ENCODE measurements at places on chromosomes 12 and 14.

GRCh38 chr12:107450541-107450940, 235.1 kb upstream of the PWP1 start:
- DNase-seq = peak; percentile 73

DNA sequence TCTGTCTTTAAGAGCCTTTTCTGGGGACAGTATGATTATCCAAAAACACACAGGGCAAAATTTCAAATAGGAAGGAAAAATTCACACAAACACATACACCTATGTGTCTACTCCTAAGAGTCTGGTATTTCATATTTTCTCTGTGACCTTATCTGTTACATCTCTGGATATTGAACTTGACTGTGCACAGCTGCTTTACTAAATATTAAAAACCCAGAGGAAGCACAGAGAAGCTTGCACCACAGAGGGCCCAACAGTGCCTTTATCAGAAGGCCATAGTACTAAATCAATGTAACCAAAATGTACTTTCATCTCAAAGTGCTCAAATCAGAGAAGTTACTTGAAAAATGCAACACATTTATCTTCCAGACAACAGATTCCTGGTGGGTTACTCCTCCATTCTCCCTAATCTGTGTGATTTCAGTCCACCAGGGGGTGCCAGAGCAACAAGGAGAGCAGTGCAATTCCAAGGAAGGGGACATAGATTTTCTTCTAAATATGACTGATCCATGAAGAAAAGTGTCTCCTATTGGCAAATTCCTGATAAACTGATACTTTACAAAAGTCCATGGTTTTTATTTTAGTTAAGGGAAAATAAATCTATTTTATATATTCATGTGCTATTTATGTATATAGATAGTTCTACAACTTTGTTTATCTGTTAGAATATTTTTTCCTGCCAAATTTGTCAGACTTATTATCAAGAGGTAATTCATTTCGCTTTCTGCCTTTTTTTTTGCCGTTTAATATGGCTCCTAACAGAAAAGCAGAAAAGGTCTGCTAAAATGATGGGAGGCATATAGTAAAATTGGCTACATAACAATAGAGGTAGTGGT, 617.6 kb downstream of the LRFN5 start:
- peak; percentile 26 for DNase-seq

DNA sequence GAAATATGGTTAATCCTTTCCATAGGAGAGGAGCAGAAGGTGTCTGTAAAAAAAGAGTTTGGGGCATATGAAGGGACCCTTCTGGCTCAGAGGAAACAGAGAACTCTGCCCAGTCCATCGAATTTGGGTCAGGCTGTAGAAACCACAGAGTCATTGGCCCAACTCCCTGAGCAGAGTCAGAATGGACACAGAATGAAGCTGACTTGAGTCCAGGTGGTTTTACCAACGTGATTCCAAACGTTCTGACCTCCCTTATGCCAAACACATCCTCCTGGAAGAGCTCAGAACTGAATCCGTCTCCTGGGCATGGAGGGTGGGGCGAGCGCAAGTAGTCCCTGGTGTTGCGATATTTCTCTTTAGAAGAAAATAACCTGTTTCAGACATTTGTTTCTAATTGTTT, 138.8 kb downstream of the DAD1 start:
- no peak for DNase-seq

GRCh38 chr12:11741434-11742092, 92.1 kb downstream of the ETV6 start:
- DNase-seq = no peak

DNA sequence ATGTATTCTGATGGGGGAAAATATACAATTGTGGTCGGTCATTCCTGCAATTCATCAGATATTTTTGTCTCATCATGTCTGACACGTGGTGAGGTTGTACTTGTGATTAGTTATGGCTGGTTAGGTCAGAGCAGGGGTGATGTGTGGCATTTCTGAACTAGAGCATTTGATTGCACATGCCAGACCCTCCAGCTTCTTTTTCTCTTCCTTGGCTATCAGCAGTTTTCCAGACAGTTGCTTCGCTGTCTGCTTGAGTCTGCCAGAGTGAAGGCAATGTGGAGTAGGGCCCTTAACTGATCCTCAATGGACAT, 25.9 kb downstream of the TMEM117 start:
- DNase-seq = no peak

GRCh38 chr14:90639641-90640040, 176.6 kb downstream of the TTC7B start:
- no peak for DNase-seq

- DNase-seq = no peak
Observed at GRCh38 chr14:96047101-96047500, 7.9 kb downstream of the C14orf132 start.

DNA sequence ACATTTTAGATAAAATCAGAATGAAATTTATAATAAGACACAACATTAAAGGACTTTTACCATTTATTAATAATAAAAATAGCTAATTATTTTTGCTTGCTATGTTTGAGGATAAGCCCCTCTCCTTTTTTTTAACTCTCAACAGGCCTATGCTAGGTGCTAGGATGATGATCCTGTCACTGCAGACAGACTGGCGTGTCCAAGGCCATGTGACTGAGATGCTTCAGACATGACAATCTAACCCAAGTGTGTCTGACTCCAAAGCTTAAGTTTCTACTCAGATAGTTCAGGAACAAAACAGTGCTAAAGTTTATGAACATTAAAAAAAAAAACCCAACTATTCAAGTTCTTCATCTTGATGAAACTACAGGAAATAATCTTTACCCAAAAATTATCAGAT, 29.8 kb downstream of the PPP1R13B start:
- DNase-seq = no peak

DNA sequence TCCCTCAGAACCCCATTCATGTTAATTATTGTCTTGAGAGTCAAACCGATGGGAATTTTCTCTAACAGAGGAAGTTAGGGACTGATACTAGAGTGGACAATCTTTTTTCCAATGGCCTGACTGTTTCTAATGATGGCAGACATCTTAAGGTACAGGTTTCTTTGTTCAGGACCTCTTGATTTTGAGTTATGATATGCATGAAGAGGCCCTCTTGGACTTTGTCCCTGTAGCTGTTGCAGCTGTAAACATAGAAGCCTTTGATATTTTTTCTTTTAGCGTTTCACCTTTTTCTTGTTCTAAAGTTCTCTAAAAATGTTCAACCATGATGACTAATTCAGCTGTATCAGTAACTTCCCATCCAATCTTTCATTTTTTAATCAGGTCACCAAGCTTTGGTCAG, 53.0 kb downstream of the LGR5 start:
- no peak for DNase-seq

DNA sequence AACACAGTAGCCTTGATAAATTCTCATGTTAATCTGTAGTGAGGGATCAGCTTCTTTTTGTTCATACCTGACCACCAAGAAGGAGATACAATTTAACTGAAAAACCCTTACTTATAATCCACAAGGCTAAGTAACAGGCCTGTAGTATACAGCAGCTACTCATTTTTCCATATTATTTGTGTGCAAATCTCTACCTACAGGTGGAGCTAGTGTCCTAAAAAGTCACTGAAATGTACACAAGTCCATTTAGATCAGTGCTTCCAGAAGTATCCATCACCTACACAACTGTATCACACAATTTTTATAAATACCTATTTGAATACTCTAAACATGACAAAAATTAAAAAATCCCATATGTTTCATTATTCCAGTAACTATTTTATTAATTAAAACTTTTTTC, 173.2 kb downstream of the SLC35F4 start:
- peak; percentile 63 for DNase-seq

GRCh38 chr12:6200256-6201212, at the start of gene CD9:
Gene CD9, plus strand, starts transcription at chr12:6200400. Its CDS starts 100 bp downstream, at chr12:6200500.
- peak; percentile 19 for DNase-seq

- DNase-seq = no peak
Observed at GRCh38 chr12:75850721-75851462, 180.7 kb downstream of the PHLDA1 start.
